Activated naive CD4-positive, alpha-beta T cell treated with anti-CD3 and anti-CD28 coated beads, Interleukin-2, amount 50 U/mL, for 16 hours (primary cell): ENCODE measurements at places on chromosomes 11 and 22.

GRCh38 chr11:120224972-120225909, 14.4 kb downstream of the OAF start:
- DNase-seq: no peak

- no peak for DNase-seq
Observed at GRCh38 chr22:32874976-32875375, 73.5 kb downstream of the TIMP3 start.

DNA sequence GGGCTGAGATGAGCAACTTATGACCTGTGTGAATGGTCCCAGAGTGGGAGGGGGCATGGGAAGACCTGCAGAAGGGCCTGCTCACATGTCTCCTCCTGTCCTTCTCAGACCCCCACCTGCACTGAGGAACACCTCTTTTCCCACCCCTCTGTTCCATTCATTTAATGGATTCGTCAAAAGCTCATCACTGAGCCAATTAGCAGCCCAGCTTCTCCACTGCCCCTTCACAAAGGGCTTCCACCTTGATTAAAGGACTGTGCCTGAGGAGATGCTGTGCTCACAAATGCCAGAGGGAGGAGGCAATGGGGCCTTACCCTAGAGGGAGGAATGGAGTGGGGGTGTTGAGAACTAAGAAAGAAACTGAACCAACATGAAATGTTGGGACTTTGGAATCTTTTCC, 14.0 kb upstream of the CDON start:
- no peak for DNase-seq

DNA sequence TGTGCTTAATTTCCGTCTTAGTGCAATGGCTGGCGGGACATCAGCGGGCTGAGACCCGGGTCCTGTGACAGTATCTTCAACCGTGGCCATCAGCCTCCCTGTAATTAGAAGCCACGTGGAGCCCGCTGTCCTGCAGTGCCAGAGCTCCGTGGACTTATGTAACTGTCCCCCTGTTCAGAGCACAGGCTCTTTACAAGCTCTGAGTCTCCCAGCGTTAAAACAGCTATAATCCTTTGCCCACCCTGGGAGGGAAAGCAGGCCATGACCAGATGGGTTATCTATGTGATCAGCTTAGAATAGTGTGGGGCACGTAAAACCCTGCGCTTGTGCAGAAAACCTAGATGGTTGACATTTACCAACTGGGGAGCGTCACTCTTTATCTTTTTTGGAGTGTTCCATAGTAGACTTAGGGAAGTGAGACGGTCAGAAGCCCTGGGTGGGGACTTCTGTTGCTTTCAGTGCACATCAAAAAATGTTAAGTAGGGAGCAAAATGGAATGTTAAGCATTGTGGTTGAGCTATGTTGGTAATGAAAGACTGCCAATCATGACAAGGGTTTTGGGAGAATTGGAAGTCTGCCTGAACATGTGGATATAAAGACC, 103.5 kb upstream of the CADM1 start:
- no peak for DNase-seq

DNA sequence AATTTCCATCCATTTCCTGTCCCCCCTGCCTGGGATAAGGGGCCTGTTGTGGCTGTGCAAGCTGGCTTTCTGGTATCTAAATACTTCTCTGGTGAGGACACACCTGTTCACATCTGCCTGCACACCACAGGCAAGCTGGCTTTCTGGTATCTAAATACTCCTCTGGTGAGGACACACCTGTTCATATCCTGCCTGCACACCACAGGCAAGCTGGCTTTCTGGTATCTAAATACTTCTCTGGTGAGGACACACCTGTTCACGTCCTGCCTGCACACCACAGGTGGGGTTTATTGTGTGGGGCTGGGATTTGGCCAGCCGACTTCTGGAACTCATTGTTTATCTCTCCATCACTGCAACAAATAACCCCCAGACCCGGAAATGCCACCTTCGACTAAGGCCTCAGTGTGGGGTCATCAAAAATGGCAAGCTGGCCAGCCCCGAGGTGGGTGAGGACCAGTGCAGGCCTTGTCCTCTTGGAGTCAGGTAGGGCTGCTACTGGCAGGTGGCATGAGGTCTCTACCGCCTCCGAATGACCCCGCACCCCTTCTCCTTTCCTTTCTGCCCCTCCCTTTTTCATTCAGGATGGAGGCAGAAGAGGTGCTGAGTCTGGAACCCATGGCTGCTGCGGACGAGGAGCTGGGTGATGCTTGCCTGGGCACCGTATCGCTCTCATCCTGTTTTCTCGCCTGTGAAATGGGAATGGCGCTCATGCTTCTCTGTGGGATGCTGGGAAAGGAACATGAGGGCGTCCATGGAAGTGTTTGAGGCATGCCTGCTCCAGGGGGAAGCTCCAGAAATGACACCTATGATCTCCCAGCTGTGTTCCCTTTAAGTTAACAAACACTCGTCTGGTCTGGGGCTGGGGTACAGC, 43.5 kb upstream of the MYEOV start:
- no peak for DNase-seq

DNA sequence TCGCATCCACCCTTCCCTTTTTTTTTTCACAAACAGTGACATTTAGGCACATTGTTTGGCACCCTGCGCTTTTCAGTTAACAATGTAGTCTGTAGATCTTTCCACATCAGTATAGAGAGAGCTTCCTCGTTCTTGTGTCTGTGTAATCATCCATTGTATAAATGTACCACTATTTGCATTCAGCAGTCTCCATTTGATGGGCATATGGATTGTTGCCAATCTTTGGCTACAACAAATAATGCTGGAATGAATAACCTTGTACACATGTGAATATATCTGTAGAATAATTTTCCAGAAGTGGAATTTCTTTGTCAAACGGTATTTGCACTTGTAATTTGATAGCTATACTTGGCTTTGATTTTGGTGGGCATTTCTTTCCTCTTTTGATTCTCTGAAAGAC, 17.1 kb downstream of the MPEG1 start:
- DNase-seq: no peak

- DNase-seq: no peak
Observed at GRCh38 chr22:20725987-20726558, 47.8 kb upstream of the SERPIND1 start.

- no peak for DNase-seq
Observed at GRCh38 chr11:6648501-6648900, 7.1 kb downstream of the DCHS1 start.

GRCh38 chr11:61621917-61622585, 41.2 kb upstream of the SYT7 start:
- no peak for DNase-seq

GRCh38 chr11:128036556-128037093, 550.7 kb downstream of the ETS1 start:
- no peak for DNase-seq

- DNase-seq: no peak
Observed at GRCh38 chr11:65903068-65903481, 2.9 kb upstream of the FOSL1 start.

DNA sequence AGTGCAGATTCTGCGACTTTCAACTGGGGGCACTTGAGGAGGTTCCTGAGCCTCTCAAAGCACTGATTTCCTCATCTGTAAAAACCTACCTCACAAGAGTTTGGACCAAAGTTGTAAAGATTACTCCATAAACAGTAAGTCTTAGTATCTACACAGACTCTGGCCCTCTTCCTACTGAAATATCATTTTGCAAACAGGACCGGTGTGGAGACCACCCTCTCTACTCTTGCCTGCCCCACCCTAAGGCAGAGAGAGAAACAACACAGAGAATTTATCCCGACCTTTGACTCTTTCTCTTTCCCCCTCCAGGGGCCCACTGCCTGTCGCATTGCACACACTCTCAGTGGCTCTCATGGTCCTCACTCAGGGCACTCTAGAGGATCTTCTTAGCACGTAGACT, 117.9 kb upstream of the LDLRAD3 start:
- no peak for DNase-seq

GRCh38 chr11:6458352-6459098, 15.2 kb downstream of the TRIM3 start:
- DNase-seq: no peak

GRCh38 chr11:201966-202365, 5.2 kb downstream of the BET1L start:
- peak; percentile 5 for DNase-seq

DNA sequence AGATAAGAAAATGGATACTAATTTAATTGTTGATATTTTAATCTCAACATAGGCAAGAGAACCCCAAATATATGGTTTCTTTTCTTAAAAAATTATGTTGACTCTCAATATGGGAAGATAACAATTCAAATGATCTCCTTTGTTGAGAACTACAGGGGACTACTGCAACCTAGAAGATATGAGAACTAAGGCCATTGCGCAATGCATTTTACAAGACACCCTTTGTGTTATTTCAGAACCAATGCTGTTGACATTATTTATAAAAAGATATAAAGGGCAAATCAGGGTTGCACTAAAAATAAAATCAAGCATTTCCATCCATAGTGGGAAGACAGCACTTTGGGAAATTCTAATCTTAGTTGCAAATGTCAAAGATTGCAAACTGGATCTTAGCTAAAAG, 322.3 kb downstream of the SOX6 start:
- DNase-seq: no peak

DNA sequence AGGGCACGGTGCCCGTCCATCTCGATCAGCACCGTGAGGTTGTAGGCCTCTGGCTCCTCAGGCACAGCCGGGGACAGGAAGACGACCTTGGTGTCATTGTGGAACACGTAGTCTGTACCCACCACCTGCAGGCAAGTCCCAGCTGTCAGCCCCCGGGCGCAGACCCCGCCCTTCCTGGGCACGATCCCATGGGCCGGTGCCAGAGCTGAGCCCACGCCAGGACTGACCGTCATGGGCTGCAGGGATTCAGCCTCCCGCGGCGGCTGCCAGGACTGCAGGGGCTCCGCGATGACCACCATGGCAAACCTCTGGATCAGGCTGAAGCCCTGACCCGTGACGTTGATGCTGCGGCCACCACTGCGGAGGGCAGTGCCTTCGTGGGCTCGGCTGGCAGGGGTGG, 11.8 kb upstream of the MAPK11 start:
- DNase-seq: no peak

DNA sequence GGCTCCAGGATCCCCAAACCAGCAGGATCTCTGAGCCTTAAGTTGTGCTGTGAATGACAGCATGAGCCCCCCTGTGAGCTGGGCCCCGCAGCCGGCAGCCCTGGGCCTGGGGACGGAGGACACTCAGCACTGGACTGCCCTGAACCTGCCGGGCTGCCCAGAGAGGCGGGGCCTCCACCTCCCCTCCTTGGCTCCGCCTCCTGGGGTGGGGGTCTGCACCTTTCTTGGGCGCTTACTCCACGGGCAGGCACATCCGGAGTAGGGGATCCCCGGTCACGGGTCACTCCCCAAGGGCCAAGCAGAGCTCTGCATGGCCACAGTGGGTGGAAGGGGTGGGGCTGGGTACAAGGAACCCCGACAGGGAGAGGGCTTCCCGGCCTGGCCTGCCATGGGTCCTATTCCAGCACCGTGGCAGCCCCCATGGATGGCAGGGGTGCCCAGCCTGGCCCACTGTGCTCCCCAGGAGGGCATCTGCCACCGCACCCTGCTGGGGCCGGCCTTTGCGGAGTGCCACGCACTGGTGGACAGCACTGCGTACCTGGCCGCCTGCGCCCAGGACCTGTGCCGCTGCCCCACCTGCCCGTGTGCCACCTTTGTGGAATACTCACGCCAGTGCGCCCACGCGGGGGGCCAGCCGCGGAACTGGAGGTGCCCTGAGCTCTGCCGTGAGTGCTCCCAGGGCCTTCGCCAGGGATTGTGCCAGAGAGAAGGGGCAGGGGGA, 5.4 kb downstream of the MUC5B start:
- DNase-seq: no peak

- DNase-seq: no peak
Observed at GRCh38 chr22:41350087-41350486, 31.7 kb upstream of the TEF start.

- no peak for DNase-seq
Observed at GRCh38 chr11:68263444-68264035, 8.2 kb downstream of the C11orf24 start.

DNA sequence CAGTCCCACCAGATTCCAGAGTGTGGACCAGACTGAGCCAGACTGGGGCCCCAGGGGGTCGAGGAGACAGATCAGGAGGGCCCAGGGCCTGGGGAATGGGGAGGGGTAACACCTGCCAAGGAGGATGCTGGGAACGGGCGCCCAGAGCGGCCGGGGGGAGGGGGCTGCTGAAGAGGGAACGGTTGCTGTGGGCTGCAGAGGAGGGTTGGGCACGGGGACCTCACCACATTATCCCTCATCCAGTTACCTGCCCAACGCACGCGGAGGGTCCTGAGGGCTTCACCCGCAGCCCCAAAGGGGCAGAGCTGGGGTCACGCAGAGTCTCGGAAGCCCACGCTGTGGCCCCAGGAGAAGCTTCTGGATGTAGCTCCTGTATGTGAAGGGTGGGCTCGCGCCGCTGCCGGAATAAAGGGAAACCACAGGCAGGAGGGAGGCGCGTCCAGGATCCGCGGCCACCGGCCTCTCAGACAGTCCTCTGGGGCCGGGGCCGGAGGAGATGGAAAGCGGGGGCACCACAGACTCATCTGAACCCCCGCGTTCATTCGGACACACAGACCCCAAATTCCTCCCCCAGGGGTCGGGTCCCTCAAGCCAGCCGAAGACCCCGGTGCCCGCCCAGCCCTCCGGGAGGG, 866 bp upstream of the SELENOO start:
- DNase-seq: no peak

DNA sequence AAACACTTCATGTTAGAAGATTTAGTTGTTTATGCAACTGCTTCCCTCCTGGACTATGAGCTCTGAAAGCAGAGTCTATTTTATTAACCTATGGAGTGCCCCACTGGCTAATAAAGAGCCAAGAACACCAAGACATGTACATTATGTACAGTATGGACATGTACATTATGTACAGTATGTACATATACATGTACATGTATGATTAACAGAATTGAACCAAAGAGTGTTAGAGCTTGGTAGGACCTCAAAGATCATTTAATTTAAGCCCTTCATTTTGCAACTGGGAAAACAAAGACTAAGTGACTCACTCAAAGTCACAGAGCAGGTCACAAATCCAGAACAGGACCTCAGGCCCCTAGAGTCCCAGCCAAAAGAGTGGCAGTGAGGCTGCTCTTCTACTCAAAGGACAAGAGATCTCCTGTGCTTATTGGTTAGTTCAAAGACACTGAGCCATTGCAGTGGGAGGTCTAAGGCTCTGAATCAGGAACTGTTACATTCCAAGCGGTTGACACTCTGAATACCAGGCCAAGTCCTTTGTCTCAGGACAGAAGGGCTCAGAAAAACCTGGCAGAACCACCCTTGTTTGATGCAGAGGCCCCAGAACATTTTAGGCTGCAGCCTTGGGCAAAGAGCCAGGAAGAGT, 103.8 kb downstream of the FAM168A start:
- DNase-seq: no peak

- DNase-seq: no peak
Observed at GRCh38 chr11:9072626-9073176, 18.7 kb downstream of the SCUBE2 start.
